Stimulated activated CD4-positive, alpha-beta T cell treated with anti-CD3 and anti-CD28 coated beads, Interleukin-1b, Interleukin-23, amount 100 ng/mL, for 1 hour (primary cell): ENCODE measurements at places on chromosomes 6 and 20.

GRCh38 chr20:61052195-61052750 is 199.8 kb upstream of the CDH4 start:
- DNase-seq, result no peak

DNA sequence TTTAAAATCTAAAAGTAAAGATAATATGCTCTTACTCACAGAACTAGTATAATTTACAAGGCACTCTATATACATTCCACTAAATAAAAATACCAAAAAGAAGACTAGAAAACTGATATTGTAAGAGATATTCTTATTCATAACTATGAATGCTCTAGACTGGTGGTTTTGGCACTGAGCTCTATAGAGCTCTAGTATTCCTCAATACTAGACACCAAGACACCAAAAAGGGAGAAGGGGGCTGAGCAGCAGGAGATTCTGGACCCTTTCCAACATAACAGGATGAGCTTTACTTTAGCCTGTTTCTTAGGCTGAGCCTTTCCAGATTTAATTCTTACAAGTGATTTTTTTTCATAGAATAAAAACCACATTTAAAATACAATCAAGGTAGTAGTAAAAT is 173.6 kb downstream of the COL21A1 start:
- no peak for DNase-seq

- no peak for DNase-seq
Measured at GRCh38 chr6:113782636-113783035, 74.5 kb upstream of the MARCKS start.

GRCh38 chr6:136952714-136953260 is 30.7 kb downstream of the SLC35D3 start:
- DNase-seq, result no peak

- no peak for DNase-seq
Measured at GRCh38 chr6:117597755-117598154, 4.6 kb downstream of the GOPC start.

DNA sequence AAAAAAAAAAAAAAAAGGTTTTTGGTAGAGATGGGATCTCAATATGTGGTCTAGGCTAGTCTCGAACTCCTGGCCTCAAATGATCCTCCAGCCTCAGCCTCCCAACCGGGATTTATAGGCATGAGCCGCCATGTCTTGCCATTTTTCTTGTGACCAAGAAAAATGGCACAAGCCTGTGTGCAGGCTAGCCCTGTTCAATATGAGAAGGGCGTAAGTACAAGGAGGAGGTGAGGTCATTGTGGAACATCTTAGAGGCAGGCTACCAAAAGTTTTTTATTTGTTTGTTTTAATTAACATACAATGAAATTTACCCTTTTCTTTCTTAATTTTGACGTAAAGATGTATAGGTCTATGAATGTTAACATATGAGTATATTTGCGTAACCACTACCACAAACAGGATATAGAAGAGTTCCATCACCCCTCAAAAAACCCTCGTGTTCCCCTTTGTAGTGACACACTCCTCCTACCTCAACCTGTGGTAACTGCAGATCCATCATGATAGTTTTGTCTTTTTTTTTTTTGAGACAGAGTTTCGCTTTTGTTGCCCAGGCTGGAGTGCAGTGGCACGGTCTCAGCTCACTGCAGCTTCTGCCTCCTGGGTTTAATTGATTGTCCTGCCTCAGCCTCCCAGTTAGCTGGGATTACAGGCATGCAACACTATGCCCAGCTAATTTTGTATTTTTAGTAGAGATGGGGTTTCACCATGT is 28.3 kb upstream of the KIF3B start:
- no peak for DNase-seq

DNA sequence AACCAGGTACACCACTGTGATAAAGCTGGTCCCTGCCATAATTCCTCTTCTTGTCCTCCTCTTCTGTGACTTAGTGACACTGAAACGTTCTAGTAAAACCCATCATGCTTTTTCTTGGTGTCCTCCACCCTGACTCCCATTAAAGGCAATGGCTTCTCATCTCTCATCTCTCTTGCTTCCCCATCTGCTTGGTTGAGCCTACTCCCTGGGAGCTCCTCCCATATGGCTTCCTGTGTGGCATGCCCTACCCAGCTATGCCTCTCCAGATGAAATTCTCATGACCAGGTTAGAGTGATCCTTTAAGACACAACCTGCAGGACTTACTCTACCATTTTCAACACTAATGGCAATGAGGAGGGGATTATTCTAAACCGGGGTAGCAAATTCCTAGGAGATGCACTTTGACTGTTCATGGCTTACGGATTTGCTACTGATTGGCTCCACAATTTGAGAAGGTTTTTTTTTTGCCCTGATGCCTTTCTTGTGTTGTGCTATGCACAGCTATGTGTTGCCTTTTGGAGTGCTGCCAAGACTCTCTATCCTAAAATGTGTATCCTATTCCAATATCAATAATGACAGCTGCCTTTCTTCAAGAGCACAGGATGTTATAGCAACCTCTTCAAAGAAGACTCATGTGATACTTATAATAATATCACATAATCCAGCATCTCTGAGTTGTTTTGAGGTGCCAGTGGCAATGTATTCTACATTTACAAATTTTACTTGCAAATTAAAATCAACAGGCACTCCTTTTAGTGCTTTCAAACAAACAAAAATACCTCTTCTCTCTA is 6.1 kb downstream of the SIRPG start:
- no peak for DNase-seq

DNA sequence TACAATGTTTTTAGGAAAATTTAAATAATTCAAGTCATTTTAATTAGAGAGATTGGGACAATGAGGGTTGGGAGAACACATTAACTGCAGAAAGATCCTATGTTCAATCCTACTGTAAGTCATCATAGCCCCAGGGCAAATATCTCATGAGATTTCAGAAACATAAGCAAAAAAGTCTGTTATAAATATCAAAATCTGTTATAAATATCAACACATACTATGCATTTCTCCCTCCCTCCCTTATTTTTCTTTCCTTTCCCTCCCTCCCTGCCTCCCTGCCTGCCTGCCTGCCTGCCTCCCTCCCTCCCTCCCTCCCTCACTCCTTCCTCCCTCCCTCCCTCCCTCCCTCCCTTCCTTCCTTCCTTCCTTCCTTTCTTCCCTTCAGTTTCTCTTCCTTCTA is 267.3 kb upstream of the SASH1 start:
- no peak for DNase-seq

- no peak for DNase-seq
Measured at GRCh38 chr6:12174878-12175277, 115.3 kb upstream of the EDN1 start.
